ENCODE measurements at places on chromosomes 11 and 22.

DNA sequence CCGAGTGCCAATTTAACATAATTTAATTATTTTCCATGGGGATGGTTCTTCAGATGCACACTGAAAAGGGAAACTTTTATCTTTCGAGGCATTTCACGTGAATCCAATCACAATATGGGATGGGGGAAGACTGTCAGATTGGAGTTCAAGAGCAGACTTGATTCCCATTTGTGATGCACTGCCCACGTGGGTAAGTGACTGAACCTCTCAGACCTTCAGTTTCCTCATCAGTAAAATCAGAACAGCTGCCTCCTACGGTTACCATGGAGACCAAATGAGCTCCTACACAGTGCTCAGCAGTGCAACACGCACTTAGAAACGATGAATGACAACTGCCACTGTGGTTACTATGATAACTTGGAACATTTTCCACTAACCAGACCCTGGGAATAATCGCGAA, 21.7 kb downstream of the KIAA0930 start:
- DNase-seq: no peak

DNA sequence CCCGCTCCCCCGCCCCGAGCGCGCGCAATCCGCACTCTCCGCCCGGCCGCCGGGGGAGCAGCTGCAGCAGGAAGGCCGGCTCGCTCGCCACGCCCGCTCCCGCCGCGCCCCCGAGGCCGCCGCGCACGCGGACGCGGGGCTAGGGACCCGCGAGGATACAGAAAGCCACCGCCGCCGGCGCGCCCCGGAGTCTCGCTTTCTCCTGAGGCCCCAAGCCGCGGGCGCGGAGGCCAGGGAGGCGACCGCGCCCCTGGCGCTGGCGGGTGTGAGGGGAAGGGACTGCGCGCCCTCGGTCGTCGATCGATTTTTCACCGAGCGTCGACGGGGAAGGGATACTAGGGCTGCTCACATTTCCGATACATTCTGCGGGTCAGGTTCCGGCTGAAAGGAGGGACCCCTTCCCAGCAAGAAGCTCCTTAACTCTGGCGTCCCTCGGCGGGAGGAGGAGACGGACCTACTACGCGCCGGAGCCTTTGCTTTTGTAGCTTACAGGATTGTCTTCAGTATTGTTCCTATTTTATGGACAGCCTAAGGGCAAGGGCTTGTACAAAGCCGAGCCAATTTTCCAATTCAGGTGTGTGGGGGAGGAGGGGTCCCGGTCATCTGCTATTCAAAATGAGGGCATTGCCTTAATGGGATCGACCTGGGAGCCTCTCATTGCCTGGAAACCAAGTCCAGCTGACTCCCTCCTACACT, 416 bp upstream of the GAB2 start:
- DNase-seq: peak; percentile 87

GRCh38 chr11:78646564-78647185, 72.0 kb upstream of the NARS2 start:
- DNase-seq: peak; percentile 75

GRCh38 chr22:40252146-40252545, 74.4 kb downstream of the TNRC6B start:
- no peak for DNase-seq

DNA sequence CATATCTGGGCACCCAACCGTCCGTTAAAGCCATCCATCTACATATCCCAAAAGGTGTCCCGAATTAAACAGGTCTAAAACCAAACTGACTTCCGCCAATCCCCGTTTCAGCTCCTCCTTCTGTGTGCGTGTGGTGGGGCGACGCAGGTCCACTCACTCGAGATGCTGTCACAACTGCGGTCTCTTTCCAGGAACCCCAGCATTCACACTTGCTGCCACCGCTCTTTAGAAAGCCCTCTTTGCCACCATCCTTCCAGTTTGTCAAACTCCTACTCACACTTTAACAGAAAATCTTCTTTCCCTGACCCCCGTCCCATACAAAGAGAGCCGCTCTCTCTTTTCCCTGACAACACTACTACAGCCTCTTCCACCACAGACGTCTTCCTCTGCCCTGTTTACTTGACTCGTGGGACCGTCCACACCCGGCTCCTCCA, 467 bp downstream of the ESS2 start:
- DNase-seq: peak; percentile 51

GRCh38 chr11:59727426-59727825, 13.8 kb upstream of the OR10V1 start:
- no peak for DNase-seq

DNA sequence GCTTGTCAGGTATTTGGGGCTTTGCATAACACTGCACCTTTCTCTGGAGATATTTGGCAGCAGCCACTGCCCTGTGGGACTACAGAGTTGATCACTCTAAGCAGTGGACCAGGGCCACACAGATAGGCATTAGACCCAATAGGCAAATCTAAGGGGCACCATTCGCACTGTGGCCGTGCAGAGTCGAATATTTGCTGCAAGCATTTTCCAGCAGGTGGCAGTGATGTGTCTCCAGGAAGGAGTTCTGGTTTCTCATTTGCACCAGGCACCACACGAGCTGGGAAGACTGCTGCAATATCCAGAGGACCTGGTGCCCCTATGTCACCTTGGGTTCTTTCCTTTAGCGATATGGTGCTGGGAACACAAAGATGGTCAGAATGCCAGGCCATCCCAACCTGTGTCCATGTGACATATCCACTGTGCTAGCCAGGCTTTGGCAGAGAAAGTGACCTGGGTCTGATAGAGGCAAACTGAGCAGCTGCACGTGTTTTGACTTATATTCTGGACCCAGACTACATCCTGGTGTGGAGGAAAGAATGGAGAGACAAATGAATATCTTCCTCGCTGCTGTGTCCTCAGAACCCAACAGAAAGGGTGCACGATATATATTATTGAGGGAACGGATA, 318.7 kb downstream of the BUD13 start:
- DNase-seq: no peak

DNA sequence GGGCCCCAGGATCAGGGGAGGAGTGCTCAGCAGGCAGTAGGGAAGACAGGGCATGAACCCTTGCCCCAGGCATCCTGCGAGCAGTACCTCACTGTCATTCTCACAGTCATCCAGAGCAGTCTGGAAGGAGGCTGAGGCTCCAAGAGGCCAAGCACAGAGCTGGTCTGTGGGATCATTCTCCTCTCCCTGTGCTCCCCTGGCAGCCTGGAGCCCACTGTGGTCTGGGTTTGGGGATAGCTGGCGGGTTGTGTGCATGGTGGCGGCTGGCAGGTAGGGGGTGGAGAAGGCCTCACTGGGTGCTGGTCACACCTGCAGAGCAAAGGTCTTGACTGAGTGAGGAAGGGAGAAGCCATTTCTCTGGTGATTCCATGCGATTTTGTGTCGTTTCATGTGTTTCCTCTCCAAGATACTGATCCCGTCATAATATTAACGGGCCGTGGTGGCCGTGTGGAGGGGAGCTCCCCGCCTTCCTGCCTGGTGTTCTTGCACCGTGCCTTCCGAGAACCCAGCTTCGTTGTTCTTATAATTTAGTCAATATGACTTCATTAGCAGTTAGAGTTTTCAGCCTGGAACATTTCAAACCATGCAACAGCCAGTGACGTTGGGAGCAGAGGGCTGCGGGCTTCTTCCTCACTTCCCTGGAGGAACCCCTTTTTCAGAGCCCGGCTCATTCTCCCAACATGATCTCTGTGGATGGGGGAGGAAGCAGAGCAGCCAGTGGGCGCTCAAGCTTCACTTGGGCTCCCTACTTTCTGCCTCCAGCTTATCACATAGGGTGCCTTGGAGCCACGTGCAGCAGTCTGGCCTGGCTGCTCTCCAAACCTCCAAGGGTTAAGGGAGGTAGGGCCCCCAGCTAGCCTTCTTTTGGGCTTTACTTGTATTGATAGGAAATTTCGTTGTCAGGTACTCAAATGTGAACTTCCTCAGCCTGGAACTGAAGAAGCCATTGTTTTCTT, 20.8 kb upstream of the ADORA2A start:
- DNase-seq: no peak

DNA sequence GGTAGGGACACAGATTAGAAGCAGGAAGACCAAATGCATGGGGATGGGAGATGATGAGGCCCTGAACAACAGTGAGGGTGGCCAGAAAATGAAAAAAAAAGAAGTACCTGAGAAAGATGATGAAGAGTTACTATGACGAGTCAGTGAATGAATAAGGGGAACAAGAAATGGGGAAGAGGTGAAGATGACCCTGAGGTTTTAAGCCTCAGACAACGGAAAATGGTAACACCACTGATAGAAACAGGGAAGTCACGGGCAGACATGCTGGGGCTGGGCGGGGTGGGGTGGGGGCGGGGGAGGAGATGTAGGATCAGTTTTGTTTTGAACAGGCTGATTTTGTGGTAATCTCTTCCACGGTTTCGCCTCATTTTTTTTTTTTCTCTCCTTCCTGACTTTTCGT, 205.1 kb upstream of the CADM1 start:
- no peak for DNase-seq

- DNase-seq: no peak
Measured at GRCh38 chr11:65505466-65506289, 6.8 kb downstream of the MALAT1 start.

Measured in natural killer cell (primary cell).